ENCODE measurements at places on chromosomes 6 and 20.

DNA sequence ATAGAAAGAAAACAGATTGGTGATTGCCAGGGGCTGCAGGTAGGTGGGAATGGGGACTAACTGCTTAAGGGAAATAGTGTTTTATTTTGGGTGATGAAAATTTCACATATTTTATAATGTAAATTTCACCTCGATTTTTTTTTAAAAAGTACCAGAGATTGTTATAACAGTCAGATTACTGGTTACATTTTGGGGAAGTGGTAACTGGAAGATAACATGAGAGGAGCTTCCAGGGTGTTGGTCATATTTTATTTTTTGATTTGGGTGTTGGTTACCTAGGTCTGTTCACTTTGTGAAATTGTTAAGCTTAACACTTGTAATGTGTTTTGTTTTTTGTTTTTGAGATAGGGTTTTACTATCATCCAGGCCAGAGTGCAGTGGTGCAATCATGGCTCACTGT is 17.2 kb upstream of the CRIP3 start:
- DNase-seq, result no peak

DNA sequence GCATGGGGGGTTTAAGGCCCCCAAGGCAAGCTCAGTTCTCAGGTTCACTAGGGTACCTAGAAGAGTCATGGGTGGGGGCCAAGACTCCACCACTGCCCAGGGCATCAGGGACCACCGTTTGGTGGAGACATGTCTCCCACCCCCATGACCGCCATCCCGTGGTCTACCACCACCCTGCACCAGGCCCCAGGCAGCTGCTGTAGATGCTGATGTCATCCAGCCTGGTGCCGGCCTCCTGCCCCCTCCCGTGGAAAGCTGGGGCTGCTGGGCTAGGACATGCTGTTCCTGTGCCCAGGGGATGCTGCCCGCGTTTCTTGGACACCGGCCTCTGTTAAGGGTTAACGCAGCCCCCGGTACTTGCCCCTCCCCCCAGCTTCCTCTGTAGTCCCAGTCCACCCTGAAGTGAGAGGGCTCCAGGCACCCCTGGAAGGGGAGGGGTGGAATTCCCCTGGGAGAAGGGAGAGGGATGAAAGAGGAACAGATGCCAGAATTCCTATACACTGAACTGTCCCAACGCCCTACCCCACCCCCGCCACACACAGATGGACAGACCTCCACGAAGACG is 587 bp downstream of the IP6K3 start:
- DNase-seq, result no peak

- DNase-seq, result no peak
These were observed 81.1 kb downstream of the ATP9A start for GRCh38 chr20:51687108-51687507.

DNA sequence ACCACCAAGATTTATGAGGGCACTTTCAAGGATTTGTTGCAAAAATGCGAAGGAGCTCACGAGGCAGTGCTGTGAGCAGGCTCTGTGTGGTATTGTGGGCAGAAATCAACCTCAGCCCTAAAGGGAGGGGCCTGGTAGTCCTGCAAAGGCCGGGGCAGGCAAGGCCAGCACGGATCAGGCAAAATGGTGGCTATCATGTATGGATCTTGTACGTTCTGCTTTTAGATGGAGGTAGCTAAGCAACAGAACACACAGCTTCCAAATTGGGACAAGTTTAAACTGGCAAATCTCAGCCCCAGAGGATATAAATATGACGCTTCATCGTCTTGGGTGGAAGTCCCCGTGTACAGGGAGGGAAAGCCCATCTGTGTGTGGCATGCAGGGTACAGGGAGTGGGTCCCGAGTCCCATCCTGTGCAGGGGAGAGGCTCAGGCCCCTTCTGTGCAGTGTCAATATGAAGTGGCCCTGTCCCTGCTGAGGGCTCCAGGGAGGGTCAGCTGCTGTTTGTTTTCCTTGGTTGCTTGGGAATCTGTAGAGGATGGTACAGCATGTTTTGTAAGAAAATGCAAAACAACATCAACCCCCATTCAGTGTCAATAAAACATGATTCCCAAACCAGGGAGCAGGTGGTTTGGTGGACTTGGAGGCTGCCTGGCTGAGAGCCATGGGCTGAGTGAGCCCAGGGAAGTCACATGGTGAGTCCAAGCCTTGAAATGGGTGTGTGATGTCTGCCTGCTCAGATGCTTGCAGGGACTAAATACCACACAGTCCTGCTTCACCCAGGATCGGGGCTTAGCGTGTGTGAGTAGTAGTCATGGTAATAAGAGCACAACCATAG is 113.0 kb downstream of the SYCP2 start:
- DNase-seq, result peak; percentile 87

DNA sequence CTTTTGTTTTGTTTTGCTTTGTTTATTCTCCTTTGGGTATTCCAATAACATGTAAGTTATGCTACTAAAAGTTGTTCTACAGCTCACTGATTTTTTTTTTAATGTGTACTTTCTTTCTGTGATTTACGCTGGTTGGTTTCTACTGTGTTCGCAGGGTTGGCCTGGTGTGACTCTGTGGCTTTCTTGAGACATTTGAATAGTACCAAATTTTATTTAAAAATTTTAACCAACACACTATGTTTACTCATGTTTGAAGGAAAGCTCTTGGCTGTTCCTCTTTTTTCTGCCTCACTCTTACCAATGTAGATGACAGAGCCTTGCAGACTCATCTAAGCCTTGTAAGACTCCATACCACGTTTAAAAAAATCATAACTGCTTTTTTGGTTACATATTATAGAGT is 1784.9 kb upstream of the DEFB115 start:
- DNase-seq, result no peak

DNA sequence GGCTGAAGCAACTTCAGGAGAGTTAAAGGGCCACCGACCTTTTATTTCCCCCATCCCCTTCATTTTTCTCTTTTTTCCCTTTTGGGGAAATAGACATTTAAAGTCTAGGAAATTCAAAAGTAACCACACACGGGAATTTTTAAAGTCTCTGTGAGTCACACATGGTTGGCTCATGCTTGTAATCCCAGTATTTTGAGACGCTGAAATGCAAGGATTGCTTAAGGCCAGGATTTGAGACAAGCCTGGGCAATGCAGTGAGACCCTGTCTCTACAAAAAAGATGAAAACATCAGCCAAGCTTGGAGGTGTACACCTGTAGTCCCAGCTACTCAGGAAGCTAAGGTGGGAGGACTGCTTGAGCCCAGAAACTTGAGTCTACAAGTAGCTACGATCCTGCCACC is 34.2 kb downstream of the KATNA1 start:
- no peak for DNase-seq

GRCh38 chr6:136593748-136594490 is 43.7 kb upstream of the MAP7 start:
- DNase-seq, result no peak

GRCh38 chr20:51318058-51318949 is 224.2 kb downstream of the NFATC2 start:
- DNase-seq, result no peak

GRCh38 chr20:1275919-1276318 is 9.8 kb downstream of the SNPH start:
- no peak for DNase-seq

- DNase-seq, result peak; percentile 71
These were observed 129.9 kb downstream of the HFE start for GRCh38 chr6:26216886-26217713.

DNA sequence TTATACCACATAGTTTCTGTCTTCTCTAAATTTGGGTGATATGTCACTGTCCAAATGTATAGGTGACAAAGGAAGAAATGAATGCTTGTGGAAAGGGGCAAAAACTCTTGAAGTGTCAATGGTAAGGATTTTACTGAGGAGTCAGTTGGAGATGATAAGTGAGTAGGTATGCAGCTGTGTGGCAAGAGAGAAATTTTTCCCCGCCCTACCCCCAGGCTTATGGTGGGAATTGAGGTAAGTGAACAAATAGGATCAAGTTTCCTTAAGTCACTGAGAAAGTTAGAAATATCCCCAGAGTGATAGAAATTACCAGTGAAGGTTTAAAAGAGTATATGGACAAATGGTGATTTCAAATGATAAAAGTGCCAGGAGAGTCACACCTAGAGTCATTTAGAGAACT is 11.8 kb downstream of the DSE start:
- DNase-seq, result no peak

DNA sequence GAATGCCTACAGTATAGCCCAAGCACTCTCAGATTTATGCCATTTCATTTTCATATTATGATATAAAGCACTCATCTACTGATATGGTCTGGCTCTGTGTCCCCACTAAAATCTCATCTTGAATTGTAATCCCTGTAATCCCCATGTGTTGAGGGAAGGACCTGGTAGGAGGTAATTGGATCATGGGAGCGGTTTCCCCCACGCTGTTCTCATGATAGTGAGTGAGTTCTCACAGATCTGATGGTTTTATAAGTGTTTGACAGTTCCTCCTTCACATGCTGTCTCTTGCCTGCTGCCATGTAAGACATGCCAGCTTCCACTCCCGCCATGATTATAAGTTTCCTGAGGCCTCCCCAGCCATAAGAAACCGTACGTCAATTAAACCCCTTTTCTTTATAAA is 171.7 kb downstream of the OTOR start:
- no peak for DNase-seq

GRCh38 chr20:62914970-62915457 is 11.3 kb downstream of the DIDO1 start:
- DNase-seq, result no peak

- DNase-seq, result no peak
These were observed 6.3 kb upstream of the LYRM2 start for GRCh38 chr6:89644864-89645263.

- no peak for DNase-seq
These were observed 6.2 kb downstream of the ITCH start for GRCh38 chr20:34369265-34369664.

- DNase-seq, result no peak
These were observed 70.2 kb downstream of the B3GAT2 start for GRCh38 chr6:70886661-70887060.

GRCh38 chr6:10276660-10277287 is 138.1 kb downstream of the TFAP2A start:
- no peak for DNase-seq

DNA sequence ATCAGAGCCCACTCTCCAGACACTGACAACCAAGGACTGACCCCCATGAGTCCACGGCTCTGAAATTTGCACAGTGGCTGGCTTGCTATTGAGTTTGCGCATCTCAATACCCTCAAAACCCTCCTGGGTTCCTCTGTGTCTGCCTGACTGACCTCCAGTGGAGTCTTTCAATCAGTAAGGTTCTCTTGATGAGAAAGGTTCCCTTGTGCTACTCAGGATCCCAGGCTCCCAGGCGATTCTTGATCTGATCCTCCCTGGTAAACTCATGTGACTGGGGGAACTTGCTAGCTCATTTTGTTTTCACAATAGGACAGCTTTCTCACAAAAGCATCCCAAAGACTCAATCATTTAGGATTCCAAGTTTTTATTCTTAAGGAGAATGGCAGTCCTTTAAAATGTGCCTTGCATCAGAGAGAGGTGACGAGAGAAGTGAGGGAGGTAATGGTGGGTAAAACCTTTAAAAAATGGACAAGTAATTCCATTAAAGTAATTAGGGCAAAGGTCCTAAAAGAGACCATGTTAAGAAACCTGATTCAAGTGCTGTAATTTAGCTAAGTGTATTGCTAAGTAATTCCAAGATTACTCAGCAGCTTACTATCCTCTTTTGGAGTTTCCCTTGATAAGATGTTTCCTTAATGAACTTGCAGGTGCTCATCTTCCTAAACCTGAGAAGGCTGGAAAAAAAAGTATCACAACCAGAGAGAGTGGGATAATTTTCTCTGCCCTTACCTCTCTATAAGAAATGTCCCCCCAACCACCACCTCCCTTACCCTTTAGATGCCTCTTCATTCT is 304.7 kb upstream of the SGK1 start:
- DNase-seq, result no peak

- DNase-seq, result no peak
These were observed 862.7 kb upstream of the FLRT3 start for GRCh38 chr20:15200147-15200565.

GRCh38 chr6:2230659-2231277 is 14.6 kb downstream of the GMDS start:
- no peak for DNase-seq

- no peak for DNase-seq
These were observed 15.1 kb upstream of the HCK start for GRCh38 chr20:32036716-32037485.
